ENCODE measurements at places on chromosomes 13 and 19. TPM values are rescaled to one million over a fixed set of nuclear protein-coding genes. Genes with fewer than 3 reads are reported as not detected.

- DNase-seq: no peak
Observed at GRCh38 chr13:97752961-97753668, 200.4 kb upstream of the IPO5 start.

GRCh38 chr13:97474349-97474980 is 40.5 kb downstream of the RAP2A start:
- DNase-seq: no peak

EIF3K gene
- total RNA-seq: 185 TPM

DNA sequence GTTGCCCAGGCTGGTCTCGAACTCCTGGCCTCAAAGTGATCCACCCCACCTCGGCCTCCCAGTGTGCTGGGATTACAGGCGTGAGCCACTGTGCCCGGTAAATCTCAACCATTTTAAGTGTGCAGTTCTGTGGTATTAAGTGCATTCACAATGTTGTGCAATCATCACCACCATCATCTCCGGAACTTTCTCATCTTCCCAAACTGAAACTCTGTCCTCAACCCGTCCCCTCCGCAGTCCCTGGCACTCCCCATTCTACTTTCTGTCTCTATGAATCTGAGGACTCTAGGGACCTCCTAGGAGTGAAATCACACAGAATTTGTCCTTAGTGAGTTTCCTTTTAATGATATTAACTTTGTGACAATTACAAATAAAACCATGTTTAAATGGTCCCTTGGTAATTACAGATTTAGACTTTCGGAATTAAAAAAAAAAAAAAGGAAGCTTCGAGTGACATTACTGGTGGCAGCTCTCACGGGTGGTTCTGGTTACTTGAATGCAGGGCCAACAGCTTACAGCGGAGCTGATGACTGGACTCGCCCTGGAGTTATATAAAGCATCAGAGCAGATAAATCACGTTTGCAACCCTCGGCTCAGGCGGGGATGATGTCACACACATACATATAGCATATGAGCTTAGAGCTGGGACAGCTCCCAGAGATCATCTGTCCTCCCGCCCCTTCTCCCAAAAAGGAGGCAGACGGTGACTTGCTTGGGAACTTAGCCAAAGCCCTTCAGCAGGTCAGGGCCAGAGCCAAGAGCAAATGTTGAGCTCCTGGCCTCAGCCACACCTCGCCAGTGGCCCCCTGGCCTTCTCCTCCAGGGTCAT is 89.8 kb downstream of the ZNF557 start:
- DNase-seq: peak; percentile 38

ZNF850 gene
- total RNA-seq: 7.5 TPM

NUP58 gene
- total RNA-seq: 37.7 TPM

RHPN2 gene
- 5.4 TPM for total RNA-seq

DNA sequence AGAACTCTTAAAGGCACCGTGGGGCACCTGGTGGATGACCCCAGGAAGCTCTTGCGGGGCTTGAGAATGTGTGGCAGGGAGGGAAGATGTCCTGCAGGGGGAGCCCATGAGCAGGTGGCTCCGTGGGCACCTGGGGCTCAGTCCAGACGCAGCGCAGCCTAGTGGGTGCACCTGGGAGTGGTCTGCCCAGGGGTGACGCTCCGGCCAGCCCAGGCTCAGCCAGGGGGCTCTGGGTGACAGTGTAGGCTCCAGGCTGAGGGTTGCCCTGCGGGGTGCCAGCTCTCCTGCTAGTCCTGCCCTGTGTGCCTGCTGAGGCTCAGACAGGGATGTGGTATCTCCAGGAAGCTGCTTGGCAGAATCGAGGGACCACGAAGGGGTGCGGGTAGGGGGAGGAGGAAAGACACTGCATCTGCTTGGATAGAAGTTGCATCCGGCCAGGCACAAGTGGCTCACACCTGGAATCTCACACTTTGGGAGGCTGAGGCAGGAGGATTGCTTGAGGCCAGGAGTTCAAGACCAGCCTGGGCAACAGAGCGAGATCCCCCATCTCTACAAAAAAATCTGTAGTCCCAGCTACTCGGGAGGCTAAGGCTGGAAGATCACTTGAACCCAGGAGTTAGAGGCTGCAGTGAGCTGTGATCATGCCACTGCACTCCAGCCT is 15.0 kb upstream of the PGLS start:
- no peak for DNase-seq

SAMD1 gene
- 48.8 TPM for total RNA-seq

DNA sequence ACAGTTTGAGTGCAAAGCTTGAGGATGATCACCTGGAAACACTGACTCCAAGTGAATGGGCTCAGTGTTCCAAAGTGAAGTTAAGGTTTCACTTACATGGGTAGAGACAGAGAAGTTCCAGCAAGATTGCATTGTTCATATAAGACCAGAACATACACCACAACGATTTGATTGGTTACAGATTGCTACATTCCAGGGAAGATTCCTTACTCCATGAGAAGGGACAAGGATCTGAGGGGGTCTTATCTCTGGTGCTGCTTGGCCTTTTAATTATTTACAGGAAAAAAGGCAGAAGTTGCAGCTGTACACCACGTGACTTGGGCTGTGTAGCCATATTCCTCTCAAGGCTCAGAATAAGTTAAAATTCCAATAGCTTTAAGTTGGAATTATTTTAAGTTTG is 12.3 kb downstream of the WDFY2 start:
- no peak for DNase-seq

DNA sequence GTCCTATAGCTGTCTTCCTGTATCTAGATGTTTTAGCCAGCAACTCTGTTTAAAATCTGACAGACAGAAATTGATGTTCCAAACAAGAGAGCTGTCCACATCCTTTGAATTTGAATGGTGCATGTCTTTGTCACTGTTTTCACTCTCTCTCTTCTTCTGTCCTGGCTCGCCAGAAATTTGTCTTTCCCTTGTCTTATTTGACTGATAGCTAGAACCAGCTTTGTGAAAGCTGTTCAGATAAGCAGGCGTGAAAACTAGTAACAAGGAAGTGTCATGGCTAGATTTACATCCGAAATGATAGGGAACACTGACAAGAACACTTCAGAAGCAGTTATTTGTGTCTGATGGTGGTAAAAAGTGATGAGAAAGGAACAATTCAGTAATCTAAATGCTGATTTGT is 354.9 kb upstream of the SLITRK1 start:
- DNase-seq: no peak

DNA sequence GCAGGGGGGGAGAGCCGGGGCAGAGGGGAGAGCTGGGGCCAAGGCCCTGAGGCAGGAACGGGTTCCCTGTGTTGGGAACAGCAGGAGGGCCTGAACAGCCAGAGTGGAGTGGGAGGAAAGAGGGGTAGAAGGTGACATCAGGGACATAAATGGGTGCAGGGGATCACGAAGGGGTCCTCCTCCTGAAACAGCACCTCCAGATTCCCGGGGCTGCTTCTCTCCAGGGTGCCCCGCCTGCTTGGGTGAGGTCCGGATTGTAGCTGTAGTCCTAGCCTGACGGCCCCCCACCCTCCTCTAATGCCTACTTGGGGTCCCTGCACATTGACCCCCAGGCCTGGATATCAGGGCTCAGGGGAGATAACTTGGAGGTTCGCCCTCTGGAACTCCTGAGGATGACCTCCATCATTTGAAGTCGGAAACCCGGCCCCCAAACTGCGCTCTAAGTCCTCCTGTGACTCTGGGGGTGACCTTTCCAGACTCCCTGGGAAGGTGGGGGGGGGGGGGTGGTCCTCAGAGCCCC is 473 bp upstream of the SCN1B start:
- DNase-seq: no peak

GAS6 gene
- 111 TPM for total RNA-seq

Data from chondrocyte (in vitro differentiated cells).